MCF 10A (cell line): ENCODE measurements at places on chromosomes 3 and 15. TPM values are rescaled to one million over a fixed set of nuclear protein-coding genes. Genes with fewer than 3 reads are reported as not detected.

DNA sequence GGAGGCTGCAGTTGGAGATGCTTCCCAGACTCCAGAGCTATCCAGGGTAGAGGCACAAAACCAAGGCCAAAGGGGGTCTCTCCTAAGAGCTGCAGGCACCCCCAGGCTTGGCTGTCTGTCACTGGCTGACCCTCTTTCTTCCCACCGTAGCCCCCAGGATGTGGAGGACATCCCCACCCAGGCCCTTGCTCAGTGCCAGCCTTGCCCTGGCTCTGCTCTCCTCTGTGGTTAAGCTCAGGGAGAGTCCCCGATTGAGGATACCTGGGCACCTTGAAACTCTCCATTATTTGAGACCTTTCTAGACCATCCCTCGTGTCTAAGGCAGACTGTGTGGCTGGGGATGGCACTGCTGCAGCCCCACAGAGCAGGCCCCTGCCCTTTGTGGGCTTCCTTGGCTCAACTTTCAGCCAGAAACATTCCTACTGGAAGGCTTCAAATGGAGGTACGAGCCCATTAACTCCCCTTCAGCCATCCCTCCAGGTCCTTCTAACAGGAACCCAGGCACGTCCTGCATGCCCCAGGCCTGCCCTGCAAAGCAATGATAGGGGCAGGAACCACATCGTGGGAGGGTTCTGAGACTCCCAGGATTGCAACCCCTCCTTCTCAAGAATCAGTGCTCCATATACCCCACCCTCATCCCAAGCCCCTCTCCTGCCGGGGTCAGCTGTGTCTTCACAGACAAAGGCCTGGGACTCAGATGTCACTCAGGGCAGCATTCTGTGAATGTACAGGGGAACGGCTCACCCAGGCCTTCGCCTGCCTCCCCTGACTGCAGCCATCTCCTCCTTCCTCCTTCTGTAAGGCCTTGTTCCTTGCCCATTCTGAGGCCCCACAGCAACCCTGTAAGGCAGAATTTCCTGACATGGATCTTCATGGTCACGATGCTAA is 102.9 kb upstream of the ABHD17C start:
- no peak for DNase-seq

GRCh38 chr3:129016356-129016719 is 15.2 kb downstream of the EFCC1 start:
- peak; percentile 25 for DNase-seq

DNA sequence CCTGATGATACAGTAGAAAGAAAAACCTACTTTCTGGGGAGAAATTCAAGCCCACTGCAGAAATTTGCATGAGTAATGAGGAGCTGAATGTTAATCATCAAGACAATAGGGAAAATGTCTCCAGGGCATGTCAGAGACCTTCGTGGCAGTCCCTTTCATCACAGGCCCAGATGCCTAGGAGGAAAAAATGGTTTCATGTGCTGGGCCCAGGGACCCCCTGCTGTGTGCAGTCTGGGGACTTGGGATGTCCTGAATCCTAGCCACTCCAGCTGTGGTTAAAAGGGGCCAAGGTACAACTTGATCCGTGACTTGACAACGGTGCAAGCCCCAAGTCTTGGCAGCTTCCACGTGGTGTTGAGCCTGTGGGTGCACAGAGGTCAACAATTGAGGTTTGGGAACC is 10.3 kb upstream of the EIF5A2 start:
- DNase-seq, result no peak

DNA sequence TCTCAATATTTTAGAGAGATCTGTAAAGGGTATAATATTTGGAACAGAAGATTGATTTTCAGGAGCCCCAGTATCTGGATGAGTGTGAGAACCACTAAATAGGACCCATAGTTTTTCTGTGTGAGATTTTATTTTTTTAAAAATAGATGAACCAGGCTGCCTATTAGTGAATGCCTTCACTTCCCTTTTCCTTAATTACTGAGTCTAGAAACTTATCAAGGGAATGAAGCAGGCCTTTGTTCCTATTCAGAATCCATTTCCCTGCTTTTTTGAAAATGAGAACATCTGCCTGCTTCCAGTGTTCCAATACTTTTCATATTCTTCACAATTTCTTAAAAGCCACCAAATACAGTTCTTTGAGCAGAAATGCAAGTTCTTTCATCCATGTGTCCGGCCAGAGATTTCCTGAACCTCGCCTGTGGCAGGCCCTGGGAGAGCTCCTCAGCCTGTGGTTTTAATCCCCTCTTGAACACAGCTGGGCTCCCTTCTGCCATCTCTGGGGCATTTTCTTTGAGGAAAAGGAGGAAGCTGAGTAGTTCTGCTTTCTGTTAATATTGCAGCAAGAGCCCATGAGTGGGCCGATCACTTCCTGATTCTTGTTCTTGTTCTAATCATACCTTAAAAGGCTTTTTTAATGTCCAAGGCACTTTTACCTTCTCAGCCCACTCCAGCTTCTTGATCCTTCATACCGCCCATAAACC is 4.7 kb downstream of the EHD4 start:
- DNase-seq, result no peak

GRCh38 chr3:169865176-169865767 is 4.5 kb downstream of the LRRC31 start:
- no peak for DNase-seq

DNA sequence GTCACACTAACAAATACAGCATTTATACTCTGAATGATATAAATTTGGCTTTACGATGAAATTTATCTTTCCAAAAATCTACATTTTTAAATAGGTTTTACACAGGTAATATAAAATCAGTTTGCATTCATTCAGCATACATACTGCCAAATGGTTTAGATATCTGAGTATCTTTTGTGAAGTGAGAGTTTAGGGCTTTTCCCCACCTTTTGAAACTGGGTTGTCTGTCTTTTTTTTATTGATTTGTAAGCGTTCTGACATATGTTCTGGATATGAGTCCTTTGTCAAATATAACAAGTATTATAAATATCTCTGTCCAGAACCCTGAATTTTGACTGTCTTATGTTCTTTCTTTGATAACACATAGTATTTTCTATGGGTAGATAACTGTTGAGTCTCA is 42.4 kb downstream of the GABPB1 start:
- no peak for DNase-seq

DNA sequence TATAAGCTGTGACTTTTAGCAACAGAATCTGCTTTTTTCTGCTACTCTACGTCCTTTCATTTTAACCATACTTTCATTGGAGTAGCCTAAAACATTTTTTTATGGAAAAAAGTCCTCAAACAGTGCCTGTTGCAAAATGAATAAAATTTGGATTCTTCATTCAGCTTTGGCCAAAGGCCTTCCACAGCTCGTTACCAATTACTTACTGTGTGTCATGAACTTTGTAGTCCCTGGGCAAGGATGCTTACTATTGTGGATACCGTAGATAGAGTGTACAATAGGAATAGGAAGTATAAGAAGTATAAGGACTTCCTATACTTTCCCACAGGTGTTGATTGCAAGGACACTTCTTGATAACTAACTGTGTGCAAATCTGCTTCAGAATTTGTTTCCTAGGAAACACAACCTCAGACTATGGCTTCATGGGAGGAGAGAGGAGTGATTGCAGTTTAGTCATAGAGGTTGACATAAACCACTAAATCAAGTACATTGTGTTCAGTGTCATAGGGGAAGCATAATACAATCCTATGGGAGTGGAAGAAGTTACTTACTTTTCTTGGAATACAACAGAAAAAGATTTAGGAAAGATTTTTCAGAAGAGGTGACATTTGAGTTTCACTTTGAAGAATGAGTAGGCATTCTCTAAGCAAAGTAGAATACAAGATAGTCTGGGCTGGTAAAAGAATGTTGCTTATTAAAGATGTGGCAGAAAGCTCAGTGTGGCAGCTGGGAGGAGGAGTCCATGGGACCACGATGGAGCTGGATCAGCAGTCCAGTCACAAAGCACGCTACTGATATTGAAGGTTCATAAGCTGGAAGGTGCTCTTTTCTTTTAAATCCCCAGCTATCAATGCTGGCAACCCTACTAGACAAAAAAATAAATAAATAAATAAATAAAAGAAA is 309.7 kb upstream of the TPRG1 start:
- DNase-seq, result peak; percentile 4

GRCh38 chr3:179961703-179962078 is 75.0 kb downstream of the PEX5L start:
- DNase-seq, result no peak

TRPM1 gene
- total RNA-seq, result not detected in 2 replicates

ADAMTS17 gene
- total RNA-seq, result 4.0 and 7.7 TPM in 2 replicates

NOX5 gene
- total RNA-seq, result 1.4 and 1.8 TPM in 2 replicates
